ENCODE measurements at places on chromosomes 6 and 20. TPM values are rescaled to one million over a fixed set of nuclear protein-coding genes. Genes with fewer than 3 reads are reported as not detected.

DNA sequence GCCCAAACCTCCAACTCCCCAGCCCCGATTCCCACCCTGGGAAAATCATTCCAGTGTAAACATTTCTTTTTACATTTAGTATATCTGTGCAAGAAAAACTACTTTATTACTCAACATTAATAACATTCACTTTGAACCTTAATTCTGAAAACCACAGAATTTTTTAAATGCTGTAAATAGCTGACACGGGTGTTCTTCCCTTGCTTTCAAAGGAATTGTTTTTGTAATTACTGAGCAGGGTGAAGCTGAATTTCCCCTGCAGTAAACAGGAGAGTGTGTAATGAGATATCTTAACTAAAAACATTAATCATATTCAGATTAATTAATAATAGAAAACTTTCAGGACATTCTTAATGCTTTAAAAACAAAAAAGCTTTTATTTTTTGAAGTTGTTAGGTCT is 99.3 kb upstream of the CITED2 start:
- DNase-seq: no peak

- DNase-seq: peak; percentile 13
Measured at GRCh38 chr20:57774111-57774880, 64.5 kb upstream of the PMEPA1 start.

- DNase-seq: no peak
Measured at GRCh38 chr6:7247179-7247456, 65.9 kb downstream of the SSR1 start.

DNA sequence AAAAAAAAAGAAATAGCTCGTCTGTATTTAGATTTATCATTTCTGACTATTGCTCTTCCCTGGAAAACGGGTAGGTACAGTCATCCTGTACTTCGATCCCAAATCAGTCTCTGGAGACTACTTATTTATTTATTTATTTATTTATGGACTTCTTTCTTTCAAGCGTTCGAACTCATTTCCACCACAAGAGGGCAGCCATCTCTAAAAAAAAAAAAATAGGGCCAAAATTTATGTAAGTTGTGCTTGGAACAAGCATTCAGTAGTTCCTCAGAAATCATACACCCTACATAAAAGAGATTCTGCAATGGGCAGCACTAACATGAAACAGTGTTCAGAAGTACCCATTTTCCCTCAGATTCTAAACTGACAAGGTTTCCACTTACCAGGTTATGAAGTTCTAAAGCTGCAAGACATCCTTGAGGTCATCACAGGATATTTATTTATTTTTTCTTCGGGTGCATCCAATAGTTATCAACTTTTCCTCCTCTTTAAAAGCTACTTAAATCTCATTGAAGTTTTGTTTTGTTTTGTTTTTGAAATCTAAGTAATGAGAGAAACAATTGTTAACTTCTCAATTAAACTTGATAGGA is 1.9 kb upstream of the BMP2 start:
- no peak for DNase-seq

- DNase-seq: no peak
Measured at GRCh38 chr6:34867484-34867883, 20.4 kb downstream of the TAF11 start.

DNA sequence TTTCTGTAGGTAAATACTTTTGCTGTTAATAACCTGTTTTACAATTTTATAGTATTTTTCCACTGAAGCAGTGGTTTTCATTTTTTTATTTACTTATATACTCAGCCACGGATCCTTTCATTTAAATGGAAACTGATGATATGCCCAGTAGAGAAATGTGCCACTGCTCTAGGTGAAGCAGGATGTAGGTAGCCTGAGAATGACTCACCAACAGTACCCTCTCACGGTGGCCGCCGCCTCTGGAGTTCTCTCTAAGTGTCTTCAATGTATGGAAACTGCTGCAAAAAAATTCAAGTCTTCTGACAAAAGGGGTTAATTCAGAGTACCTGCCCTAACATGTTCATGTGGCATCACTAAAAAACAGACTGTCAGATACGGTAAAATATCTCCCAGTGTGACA is 6.4 kb downstream of the EYA4 start:
- no peak for DNase-seq

- DNase-seq: no peak
Measured at GRCh38 chr20:61965606-61966491, 99.8 kb downstream of the TAF4 start.

DNA sequence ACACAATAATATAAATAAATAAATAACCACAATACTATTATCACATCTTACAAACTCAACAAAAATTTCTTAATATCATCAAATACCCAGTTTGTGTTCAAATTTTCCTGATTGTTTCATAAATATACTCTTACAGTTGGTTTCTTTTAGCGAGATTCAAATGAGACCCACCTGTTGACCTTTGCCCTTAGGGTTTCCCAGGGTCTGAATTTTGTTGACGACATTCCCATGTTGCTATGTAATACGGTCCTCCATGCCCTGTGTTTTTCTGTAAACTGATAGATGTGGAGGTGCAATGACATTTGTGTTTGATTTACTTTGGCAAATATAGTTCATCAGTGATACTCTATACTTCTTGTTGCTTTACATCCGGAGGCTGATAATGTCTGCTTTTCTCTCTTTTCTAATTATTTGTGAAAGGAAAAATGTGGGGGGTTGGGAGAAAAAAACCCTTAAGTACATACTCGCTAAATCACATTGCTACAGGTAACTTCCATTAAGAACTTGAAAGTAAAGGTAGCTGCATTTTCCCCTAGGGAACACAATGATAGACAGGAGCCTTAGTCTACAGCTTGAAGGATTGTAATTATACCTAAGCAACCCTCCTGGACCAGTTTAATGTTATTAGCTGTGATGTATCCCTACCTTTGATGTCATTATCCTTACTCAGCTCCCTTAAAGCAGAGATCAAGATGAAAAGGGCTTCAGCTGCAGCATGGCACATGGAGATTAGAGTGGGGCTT is 6.6 kb downstream of the MOG start:
- DNase-seq: no peak

DNA sequence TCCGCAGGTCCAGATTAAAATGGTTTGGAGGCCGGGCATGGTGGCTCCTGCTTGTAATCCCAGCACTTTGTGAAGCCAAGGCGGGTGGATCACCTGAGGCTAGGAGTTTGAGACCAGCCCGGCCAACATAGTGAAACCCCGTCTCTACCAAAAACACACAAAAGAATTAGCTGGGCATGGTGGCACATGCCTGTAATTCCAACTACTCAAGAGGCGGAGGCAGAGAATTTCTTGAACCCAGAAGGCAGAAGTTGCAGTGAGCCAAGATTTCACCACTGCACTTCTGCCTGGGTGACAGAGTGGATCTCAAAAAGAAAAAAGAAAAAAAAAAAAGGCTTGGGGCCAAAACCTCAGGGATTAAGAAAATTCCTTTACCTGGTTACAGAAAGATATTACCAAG is 30.5 kb downstream of the C6orf15 start:
- no peak for DNase-seq

DNA sequence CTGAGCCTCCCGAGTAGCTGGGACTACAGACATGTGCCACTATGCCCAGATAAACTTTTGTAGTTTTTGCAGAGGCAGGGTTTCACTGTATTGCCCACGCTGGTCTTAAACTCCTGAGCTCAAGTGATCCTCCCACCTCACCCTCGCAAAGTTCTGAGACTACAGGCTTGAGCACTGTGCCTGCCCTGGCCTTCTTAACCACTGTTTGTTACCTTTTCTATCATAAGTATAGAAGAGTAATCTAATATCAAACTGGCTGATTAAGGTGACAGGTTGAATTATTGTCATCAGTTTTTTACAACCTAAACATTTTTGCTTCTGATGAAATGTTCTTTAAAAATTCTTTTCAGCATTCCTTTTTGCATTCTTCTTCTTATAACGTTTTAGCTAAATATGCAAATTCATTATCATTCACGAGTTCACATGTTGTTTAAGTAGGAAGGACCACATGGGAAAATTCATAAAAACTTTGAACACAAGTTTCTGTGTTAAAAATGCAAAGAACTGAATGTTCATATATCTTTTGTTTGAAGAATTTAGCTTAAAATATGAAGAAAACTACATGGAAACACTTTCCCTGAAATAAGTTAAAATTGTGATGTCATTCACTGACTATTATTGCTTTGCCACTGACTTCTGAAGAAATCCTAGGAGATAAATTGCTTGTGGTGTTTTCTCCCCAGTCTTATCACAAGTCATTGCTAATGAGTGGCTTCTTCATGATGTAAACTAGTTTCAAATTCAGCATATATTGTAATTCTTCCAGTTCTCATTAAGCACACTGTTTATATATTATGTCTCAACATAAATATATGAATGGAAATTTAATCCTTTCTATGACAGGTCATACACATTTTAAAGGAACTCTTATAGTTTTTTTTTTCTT is 106.7 kb downstream of the ADGRB3 start:
- DNase-seq: no peak

- DNase-seq: no peak
Measured at GRCh38 chr6:152402791-152403190, 234.4 kb downstream of the SYNE1 start.

GRCh38 chr20:1987826-1988225 is 6.0 kb downstream of the PDYN start:
- no peak for DNase-seq

Gene OPRM1
- not detected for total RNA-seq

Gene CTAGE9
- not detected for total RNA-seq

DNA sequence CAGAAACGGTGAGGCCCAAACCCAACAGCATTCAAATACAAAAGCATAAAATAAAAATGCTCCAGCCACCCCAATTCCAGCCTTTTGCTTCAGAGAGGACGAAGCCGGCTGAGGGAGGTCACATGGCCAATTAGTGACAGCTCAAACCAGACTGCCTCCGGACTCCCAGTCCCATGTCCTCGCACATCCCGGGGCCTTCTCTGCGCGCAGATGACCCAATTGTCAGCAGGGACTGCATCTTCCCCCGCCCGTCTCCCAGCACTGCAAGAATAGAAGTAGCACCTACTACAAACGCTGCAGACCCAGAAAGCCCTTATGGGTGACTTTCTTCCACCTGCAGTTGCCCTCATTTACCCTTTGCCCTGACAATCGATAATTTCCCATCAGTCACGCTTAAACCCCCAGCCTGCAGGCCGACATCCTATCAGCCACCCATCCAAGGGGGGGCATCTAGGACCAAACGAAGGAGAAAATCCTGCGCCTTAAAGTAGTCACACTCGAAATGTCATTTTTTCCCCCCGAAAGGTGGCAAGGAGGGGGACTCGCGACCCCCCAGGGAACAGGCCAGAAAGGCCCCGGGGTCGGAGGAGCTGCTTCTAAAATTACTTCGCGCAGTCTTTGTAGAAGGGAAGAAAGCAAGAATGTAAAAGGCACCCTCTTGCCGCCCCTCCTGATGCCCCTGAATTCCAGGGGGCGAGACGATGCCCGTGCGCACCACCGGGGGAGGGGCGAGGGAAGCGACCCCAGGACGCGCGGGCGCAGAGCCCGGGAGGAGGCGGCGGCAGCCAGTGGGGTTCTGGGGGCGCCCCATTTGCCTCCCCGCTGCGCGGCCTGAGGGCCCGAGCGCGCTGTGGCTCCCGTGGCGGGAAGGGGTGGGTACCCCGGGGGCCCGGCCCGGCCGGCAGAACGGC is 792 bp downstream of the SLC23A2 start:
- DNase-seq: peak; percentile 27

Gene SCUBE3
- 0.04 TPM for total RNA-seq

DNA sequence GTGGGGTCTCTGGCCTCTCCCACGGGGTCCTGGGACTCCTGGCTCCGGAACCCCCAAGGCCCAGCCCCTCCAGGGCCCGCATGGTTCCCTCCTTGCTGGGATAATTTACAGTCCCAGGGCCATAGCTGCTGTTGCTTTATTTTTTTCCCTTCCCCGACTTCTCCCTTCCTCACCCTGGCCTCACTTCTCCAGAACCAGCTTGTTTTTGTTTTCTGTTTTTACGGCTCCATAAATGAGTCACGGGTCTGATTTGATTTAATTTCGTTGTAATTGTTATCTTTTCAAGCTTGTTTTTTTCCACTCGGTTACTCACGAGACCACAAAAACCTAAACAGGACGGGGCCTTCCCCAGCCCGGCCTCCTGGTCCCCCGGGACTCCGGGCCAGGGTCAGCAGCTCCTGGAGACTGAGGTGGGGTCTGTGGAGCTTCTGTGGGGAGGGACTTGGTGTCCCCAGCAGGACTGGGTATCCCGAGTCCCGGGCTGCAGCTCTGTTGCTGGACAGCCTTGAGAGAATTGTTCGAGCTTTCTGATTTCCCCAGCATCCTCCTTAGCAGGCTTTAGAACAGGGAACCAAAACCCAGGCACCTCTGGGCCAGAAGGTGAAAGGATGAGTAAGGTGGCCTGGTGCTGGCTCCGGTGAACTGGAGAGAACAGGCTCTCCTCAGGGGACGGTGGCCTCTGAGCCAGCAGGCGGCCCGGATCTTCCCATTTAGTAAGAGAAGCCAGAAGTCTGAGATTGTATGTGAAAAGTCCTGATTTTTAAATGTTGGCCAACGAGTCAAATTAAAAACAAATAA is 94.9 kb downstream of the CEBPB start:
- DNase-seq: no peak

DNA sequence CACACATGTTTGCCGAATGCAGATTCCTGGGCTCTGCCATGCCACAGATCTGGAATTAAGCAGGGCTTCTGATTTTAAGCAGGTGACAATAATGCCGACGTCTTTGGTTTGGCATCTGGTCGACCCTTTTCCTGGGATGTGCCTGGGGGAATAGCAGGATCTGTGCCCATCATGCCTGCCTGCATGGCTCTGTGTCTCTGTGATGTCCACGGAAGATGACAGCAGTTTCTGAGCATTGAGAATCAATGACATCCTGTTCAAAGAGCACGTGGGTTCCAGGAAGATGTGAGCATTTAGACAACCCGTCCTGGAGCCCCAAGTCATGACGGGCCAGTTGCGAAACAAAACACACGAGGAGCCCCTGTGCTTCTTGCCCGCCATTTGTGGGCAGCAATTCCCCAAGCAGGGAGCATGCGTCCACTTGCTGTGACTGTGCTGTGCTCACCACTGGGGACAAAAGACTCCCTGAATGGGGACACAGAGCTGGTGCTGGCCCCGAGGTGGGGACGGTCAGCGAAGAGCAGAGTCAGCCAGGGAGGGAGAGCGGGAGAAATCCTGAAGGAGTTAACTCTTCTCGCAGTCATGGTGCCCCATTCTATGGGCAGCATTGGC is 110.1 kb downstream of the ERMARD start:
- DNase-seq: no peak

DNA sequence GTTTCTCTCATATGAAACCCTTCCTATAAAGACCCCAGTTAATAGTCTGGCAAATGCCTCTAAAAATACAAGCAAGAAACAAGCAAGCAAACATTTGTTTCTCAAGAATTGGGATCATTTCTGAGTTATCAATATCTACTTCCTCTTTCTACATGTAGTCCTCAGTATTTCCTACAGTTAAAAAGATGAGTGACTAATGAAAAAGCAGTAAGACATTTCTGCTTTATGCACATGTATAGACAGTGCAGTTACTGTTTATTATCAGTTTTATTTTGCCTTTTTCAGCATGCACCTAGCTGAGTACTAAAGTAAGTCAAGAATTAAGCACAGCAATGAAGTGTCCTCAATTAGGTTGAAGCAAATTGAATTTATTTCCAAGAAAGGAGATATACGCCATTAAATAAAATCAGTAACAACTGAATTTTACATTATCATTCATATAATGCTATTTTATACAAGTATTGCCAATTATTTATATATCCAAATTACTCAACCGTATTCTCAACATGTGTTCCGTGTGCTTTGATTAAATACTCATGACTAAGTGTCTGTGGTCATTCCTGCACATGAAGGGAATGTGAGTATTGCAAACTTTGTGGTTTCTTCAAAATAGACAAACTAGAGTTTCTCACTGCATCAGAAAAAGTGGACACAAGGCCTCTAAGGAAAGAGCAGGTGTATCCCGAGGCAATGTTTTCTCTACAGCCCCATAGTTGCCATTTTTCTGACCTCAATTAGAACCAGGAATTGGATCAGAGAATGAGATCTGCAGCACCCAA is 159.3 kb upstream of the MARCKS start:
- no peak for DNase-seq

Gene FAM217A
- total RNA-seq: not detected

Gene ANGPT4
- total RNA-seq: 0.06 TPM

All from activated naive CD4-positive, alpha-beta T cell treated with anti-CD3 and anti-CD28 coated beads, Interleukin-2, amount 50 U/mL, for 72 hours (primary cell).